ENCODE measurements at places on chromosomes 1 and 21. TPM values are rescaled to one million over a fixed set of nuclear protein-coding genes. Genes with fewer than 3 reads are reported as not detected.

GRCh38 chr1:53490351-53490750 lies 31.2 kb downstream of the DMRTB1 start:
- peaks cover 25% of the 10 kb centered on the region for H3K27me3 ChIP-seq
- peaks cover 2% of the 10 kb centered on the region for H3K4me1 ChIP-seq
- H3K27ac ChIP-seq = no peak overlapping the region
- DNase-seq = no peak
- no peak overlapping the region for H3K4me3 ChIP-seq

DNA sequence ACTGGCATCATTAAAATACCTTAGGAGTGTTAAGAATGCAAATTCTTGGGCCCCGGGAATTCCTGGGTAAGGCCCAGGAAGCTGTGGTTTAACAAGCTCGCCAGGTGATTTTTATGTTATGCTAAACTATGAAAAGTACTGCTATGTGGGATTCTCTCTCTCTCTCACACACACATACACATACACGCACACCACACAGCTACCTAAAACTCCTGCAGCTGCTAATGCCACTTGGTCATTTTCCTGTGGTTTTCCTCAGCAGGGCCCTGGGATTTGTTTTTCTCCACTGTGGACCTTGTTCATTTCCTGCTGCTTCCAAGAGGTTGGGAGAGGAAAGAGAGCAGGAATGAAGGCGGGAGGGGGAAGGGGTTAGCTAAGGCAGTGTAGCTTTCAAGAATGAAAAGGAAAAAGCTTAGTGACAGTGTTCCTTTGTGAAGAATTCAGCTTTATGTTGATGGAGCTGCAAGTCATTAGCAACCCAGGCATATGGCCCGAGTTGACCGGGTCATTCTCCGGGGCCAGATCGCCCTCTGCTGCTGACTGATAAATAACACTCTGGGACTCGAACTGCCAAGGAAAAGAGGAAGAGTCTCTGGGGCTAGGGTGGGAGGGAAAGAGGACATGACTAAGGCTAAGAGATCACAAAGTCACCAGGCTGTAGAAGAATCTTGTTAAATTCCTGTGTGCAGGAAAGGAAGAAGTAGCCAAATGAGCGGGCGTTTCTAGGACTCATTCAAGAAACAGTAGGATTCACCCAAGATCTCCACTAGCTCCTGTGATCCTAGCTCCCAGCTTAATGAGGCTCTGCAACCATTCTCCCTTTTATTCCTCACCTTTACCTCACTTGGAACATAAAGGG lies 30.5 kb upstream of the LRIG2 start:
- DNase-seq = peak; percentile 88
- H3K27me3 ChIP-seq = no peaks in the 10 kb centered on the region
- peak overlapping the region; percentile 39 for H3K27ac ChIP-seq

GRCh38 chr1:180652792-180653191 lies 21.0 kb downstream of the XPR1 start:
- peak; percentile 38 for DNase-seq
- H3K27me3 ChIP-seq = no peaks in the 10 kb centered on the region

DNAJC6 gene
- 8.9 TPM for total RNA-seq

CRYBG2 gene
- 1.8 TPM for total RNA-seq

DNA sequence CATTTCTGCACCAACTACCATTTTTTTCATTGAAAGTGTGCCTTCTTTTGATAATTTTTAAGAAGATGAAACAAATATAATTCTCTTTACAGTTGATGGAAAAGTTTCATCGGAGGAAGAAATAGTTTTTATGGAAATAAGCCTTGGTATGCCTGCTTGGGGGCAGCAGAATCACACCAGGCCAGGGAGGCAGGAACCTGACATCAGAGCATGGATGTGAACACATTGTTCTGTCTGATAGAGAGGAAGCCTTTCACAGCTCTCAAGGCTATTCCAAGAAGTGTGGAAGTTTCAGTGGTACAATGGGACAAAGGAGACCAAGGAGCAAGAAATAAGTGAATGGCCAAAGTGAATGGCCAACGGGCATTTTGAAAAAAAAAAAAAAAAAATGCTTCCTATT lies 162.2 kb upstream of the KCNK2 start:
- no peak for DNase-seq
- no peaks in the 10 kb centered on the region for H3K27me3 ChIP-seq
- H3K27ac ChIP-seq = no peak overlapping the region
- H3K4me1 ChIP-seq = no peaks in the 10 kb centered on the region
- no peak overlapping the region for H3K4me3 ChIP-seq
